ENCODE measurements at places on chromosomes 5 and 9.

- no peak for DNase-seq
Observed at GRCh38 chr5:135194573-135195269, 160.7 kb upstream of the PITX1 start.

- no peak for DNase-seq
Observed at GRCh38 chr9:11686733-11687132, 1006.5 kb upstream of the TYRP1 start.

DNA sequence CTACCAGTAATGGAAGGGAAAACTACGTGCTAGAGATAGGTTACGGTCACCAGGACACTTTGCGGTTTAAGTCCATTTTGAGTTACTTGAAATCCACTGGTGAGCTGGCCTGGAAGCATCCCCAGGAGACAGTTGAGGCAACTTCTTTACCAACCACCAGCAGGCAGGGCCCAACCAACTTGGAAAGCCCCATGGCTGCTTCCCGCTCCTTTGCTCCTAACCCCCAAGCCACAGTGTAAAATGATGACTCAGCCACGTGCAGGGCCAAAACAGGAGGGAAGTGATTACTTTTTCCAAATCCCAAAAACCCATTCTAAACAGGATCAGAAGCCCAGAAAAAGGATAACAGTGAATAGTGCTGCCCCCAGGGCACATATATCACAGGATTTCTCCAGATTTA is 87.4 kb downstream of the PAX5 start:
- no peak for DNase-seq

GRCh38 chr5:142674531-142675469 is 11.1 kb downstream of the FGF1 start:
- no peak for DNase-seq

GRCh38 chr5:81212211-81212751 is 20.8 kb upstream of the CKMT2 start:
- DNase-seq, result no peak

GRCh38 chr9:127762111-127762676 is 16.3 kb downstream of the SH2D3C start:
- DNase-seq, result no peak

GRCh38 chr5:399296-400281 is 43.4 kb upstream of the EXOC3 start:
- peak; percentile 73 for DNase-seq

DNA sequence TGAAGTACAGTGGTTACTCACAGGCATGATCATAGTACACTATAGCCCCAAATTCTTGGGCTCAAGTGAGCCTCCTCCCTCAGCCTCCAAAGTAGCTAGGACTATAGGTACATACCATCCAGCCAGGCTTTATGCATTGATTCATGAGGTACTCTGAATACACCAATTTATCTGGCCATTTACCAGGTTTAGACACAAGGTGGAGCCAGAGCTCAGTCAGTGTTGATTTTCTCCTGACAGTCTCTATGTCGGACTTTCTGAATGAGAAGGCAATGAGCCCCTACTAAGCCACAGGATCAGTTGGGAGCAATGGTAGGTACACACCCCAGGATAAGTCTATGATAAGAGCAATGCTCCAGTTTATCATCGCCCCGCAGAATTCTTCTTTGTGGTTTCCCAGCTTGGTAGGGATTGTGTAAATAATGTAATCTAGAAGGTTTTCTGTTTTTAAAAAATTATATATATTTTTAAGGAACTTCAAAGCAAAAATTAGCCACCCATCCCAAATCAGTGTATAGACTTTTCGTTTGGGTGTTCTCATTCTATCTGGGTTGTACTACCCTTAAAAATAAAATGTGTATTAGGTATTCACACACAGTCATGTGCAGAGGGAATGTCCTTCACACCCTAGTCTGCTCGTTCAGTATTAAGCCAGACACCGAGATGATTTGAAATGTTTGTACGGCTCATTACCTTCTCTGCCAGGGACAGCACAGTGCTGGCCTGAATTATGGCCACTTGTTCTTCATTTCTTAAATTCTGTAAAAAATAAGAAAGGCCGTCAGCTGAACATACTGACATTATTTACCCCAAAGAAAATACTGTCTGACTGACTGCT is 118.4 kb upstream of the DPYSL3 start:
- peak; percentile 45 for DNase-seq

DNA sequence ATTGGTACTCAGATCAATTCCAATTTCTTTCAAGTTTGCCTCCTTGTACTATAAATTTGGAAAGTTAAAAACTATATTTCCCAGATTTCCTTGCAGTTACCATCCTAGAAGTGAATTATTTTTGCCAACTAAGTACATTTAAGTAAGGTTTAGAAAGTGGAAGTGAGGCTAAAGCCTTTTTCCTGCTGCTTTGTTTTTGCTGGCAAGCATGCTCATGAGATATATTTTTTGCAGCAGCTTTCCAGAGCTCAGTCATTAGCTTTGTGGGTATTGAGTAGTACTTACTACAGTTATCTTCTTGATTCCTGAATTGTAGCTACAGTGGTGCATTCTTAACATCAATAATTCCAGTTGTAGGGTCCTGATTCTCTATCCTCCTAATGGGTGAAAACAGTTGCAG is 3.5 kb upstream of the BTF3 start:
- DNase-seq, result no peak

GRCh38 chr5:107378218-107378899 is 292.4 kb downstream of the EFNA5 start:
- no peak for DNase-seq

GRCh38 chr9:99052815-99053715 is 51.8 kb upstream of the TGFBR1 start:
- no peak for DNase-seq

GRCh38 chr9:24382566-24382965 is 163.1 kb downstream of the IZUMO3 start:
- DNase-seq, result no peak

GRCh38 chr9:75226403-75227139 is 138.3 kb downstream of the OSTF1 start:
- no peak for DNase-seq

- DNase-seq, result no peak
Observed at GRCh38 chr5:64861281-64861680, 92.6 kb downstream of the CWC27 start.
